Spleen (tissue), 13 donors: ENCODE measurements at places on chromosomes 7 and 10.

GRCh38 chr7:100367676-100368613 lies 5.3 kb upstream of the PILRA start:
- DNase-seq, result peak; percentile 92

- peak; percentile 64 for DNase-seq
Observed at GRCh38 chr10:78920011-78920410, 148.8 kb upstream of the ZMIZ1 start.

DNA sequence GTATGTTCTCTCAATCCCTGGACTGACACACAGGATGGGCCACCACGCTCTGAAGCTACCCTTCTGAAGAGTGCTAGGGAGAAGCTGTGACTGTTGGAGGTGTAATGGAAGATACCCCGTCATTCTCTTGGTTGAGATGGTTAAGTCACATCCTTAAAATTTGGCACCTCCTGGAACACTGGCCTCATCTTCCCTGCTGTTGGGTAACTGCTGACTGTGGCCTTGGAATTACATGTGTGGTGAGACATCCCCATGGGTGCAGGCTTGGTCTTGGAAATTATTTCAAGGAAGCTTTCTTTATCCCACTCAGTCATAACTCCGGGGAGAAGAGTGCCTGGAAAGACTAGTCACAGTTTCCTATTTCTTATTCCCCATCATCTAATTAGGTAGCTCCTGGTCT lies 62.0 kb downstream of the LRMDA start:
- DNase-seq, result no peak

DNA sequence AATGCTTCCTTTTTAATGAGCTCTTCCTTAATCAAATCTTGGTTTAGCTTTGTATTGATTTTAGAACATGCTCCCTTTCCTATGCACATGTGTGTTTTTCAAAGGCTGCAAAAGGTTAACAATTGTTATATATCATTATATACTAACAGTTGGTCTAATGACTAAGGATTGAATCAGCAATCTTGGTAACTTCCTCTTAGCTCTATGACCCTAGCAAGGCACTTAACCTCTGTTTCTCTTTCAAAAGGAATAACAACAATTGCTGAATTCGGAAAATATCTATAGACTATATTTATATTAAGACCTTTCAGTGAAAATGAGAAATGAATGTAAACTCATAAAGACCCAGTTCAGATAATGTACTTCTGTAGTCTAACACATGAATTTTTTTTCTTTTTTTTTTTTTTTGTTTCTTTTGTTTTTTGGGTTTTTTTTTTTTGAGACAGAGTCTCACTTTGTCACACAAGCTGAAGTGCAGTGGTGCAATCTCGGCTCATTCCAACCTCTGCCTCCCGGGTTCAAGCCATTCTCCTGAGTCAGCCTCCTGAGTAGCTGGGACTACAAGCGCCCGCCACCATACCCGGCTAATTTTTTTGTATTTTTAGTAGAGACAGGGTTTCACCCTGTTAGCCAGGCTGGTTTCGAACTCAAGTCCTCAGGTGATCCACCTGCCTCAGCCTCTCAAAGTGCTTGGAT lies 48.8 kb downstream of the HOXA1 start:
- no peak for DNase-seq

GRCh38 chr7:65216469-65216868 lies 157.2 kb upstream of the ZNF92 start:
- peak; percentile 86 for DNase-seq

- no peak for DNase-seq
Observed at GRCh38 chr10:84581976-84582375, 253.6 kb downstream of the CCSER2 start.

DNA sequence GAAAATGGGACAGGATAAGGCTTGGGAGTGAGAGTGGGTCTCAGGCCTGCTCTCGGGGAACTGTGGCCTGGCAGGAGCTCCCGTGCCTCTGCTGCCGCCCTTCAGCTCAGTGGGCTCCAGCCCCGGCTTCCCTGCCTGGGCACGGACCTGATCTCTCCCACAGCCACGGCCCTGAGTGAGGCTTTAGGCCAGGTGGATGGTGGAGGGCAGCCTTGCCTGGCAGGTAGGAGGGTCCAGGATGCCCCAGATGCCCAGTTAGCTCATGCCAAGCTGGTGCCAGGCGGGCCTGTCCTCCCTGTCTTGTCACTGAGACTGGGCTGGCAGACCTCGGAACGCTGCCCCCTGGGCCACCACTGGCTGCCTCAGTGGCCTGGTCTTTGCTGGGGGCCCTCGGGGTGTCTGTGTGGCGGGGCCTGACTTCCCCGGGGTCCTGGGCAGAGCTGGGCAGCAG lies 116.6 kb downstream of the INPP5A start:
- DNase-seq, result peak; percentile 72

GRCh38 chr7:121342631-121343030 lies 13.8 kb downstream of the WNT16 start:
- no peak for DNase-seq
